Nucleus accumbens (tissue), 56 donors: ENCODE measurements at places on chromosomes 6 and 20.

DNA sequence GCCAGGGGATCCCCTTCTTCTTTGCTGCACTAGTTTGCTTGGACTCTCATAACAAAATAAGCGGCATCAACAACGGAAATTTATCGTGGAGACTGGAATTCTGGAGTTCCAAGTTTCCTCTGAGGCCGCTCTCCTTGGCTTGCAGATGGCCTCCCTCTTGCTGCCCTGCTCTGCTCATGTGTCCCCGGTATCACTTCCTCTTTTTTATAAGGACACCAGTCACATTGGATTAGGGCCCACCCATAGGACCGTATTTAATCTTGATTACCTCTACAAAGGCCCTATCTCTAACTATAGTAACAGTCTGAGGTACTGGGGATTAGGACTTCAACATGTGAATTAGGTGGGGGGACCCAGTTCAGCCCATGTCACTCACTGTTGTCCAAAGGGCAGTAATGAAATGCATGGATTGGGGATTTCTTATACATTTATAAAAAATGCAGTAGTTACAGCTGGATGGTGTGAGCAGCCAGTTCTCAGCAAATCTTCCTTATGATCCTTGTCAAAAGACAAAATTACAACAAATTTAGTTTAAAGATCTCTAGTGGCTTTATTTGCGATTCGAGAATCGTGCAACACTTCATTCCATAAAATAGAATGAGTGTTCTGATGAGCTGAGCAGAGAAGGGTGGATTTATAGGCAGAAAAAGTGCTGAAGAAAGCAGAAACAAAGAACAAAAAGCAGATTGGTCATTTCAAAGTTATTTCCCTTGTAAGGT, 59.3 kb upstream of the AKAP12 start:
- DNase-seq = no peak

DNA sequence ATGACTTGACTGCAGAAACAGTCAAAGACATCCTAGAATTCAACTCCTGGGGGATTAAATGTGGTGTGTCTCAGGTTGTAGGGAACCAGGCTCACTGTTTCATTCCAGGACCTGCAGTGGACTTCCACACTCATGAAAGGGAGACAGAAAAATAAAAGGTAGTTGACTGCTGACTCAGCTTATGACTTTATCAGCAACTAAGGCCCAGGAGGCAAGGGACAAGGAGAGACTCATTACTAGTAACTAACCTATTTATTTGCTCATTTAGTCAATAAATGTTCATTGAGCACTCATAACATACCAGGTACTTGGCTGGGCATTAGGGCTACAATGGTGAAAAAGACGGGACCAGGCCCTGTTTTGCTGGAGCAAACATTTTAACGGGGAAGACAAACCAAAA, 2.9 kb downstream of the ZSCAN31 start:
- no peak for DNase-seq

DNA sequence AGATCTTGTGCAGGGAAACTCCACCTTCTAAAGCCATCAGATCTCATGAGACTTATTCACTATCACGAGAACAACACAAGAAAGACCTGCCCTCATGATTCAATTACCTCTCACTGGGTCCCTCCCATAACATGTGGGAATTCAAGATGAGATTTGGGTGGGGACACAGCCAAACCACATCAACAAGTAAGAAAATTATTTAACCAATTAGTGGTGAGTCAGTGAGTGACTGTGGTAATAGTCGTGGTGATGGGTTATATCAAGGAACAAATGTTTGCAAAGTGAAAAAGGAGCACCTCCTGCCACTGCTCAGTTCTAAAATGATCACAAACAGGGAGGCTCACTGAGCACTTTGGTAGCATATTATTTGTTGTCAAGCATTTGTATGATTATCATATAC, 20.6 kb downstream of the EPM2A start:
- DNase-seq = no peak

DNA sequence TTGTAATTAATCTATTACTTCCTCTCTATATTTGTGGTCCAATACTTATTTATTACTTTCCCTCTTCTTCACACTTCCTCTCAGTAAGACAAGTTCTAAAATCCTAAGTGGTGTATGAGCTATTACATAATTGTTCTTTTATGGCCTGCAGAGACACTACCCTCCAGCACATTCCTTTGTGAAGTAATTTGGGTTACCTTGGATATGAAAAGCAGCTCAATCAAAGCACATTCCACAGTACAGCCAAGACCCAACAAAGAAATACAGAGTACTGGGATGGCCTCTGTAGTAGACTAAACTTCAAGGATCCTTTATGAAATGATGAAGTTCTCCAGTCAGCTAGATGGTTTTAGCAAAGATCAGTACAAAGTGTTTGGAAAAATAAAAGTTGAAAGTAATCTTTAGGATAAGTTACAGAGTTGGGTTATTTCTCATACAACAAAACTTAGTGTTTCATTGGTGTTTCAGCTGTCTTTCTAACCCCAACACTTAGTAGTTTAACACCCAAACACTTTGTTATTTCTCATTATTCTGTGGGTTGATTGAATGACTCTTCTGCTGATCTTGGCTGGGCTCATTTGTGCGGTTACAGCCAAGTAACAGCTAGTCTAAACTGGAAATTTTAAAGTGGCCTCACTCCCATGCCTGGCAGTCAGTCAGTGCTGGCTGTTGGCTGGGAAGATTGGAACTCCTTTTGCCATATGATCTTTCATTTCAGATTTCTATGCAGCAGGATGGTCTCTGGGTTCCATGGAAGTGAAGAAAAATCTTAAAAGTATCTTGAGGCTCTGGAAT, 161.5 kb upstream of the POU3F2 start:
- DNase-seq = no peak

DNA sequence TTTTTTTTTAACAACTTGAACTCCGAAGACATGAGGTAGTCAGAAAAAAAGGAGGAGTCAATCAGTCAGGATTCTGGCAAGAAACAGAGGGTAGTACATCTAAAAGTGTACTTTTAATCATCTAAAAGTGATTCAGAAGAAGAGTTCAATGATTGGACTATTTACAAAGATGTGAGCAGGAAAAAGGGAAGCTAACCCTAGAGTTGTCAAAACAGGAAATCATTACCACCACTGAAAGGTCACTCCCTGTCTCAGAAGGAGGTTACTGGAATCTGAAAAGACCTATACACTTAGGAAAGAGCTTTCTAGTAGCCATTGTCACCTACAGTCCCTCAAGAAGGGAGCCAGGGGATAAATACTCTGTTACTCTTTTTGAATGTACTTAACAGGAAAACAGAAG, 16.7 kb upstream of the LMBRD1 start:
- DNase-seq = no peak

DNA sequence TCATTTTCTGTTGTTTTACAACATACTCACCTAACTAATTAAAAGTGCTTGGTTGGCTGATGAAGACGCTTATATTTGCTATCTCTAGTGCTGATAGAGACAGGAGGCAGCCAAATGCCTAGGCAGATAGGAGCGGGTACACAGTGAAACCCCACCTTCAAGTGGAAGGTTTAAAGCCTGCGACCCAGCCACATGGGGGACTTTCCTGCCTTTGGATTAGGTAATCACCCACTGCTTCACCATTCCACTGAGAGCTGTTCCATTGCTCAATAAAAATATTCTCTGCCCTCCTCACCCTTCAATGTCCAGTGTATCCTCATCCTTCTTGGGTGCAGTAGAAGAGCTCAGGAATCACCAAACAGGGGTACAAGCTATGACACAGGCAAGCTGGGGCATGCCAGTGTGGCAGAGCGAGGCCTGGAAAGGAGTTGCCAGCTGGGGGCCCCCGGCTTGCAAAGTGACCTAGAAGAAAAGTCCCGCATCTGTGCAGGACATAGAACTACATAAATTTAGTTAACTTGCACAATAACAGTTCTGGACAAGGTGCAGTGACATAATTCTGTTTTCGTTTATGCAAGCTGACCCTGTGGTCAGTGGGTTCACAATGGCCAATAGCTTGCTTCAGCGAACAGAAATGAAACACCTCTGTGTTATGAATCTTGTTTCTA, 112.0 kb upstream of the MLIP start:
- DNase-seq = no peak

- DNase-seq = no peak
These were observed 47.2 kb upstream of the FLRT3 start for GRCh38 chr20:14384416-14385175.

- DNase-seq = no peak
These were observed 39.0 kb downstream of the MYT1 start for GRCh38 chr20:64203037-64203777.

DNA sequence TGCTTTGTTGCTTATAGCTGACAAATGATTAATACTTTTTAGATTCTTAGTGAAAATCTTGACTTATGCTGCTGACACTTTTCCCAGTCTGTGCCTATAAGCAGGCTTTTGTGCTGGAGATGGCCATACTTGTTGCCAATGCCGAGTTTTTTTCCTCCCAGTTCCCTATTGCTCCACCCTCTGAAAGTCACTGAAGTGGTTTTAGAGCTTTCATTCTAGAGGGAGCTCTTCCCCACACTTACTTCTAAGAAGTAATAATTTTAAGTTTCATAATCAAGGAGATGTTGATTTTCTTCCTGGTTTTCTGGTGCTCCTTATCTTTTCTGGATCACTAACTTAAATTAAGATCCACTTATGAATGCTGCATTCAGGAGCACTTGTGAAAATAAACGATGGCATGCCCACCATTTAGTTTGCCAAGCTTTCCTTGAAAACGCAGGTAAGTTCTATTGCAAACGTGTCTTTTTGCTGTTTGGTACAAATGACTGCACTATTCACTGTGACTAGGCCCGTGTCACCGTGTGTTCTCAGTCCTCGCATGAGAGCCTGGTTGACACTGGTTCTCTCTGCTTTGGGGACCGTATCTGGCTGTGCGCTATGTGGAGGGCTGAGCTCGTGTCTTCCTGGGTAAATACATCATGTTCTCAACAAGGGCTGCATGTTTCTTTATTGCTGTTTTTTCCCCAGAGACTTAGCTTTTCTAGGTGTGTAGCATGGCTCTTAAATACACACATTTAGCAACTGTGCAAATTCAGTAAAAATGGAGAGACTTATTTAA, 50.2 kb downstream of the GFRA4 start:
- DNase-seq = no peak

- DNase-seq = no peak
These were observed 105.8 kb downstream of the JAG1 start for GRCh38 chr20:10568032-10568431.

- DNase-seq = no peak
These were observed 41.1 kb upstream of the OPN5 start for GRCh38 chr6:47740714-47741113.
